Left forelimb (tissue), 1 donor: ENCODE measurements at places on chromosomes 5 and 9.

DNA sequence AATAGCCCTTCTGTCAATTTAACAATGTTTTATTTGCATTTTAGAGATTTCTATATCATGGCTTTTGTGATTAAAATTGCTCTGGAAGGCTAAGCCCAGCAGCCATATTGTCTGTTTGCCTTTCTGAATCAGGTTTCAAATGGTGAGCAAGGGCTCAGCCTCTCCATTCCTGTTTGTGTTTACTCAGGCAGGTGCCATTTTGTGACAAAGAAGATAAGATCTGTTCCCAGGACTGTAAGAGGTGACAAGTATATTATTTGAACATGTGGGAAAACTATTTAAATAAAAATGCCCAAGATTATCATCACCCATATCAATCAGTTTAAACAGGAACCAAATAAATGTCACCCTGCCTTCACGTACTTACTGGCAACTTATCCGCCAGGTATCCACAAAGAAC, 641.3 kb upstream of the KLF4 start:
- DNase-seq, result no peak

- no peak for DNase-seq
Observed at GRCh38 chr5:135341696-135342550, 57.1 kb downstream of the MACROH2A1 start.

DNA sequence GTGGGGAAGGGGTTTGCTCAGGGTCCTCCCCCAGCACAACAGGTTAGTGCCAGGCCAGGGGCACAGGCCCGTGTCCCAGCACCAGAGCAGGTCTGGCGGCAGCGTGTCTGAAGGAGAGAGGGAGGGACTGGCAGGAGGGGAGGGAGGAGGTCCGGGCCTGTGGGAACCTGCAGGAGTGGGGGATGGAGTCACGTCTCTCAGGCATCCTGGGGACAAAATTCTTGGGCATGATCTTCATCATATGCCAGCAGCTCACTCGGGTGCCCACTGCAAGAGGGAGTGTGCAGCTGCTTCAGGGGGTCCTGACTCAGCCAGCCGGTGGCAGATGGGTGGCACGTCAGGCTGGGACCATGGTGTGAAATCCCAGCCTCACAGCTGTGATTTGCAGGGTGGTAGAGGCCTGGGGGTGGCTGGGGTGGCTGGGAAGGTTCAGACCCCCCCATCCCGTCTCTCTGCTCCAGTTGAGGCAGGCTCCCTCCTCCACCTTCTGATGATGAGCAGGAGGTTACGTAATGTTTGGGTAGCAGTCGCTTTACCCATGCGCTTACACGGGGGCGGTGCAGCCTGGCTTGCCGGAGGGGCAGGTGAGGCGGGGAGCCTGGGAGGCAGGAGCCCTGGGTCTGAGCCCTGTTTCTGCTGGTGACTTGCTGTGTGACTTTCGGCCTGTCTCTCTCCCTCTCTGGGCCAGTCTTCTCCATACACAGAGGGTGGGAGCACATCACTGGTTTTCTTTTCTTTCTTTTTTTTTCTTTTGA, 40.5 kb downstream of the NCS1 start:
- DNase-seq, result no peak

DNA sequence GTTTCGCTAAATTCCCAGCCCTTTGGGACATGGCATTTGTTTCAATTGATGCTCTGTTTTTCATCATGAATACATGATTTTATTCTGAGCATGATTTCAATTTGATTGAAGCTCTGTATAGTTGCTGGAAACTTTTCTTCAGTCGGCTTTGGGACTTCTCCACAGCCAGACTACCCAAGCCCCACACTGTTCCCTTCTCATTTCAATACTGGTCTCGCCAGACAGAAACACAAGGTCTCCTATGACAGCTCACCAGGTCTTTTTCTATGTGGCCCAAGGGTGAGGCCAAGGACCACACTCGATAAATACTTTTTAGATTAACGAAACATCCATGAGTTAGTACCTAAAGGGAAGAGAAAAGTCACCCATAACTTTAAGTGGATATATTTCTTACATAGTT, 132.2 kb downstream of the ARL15 start:
- DNase-seq, result no peak

DNA sequence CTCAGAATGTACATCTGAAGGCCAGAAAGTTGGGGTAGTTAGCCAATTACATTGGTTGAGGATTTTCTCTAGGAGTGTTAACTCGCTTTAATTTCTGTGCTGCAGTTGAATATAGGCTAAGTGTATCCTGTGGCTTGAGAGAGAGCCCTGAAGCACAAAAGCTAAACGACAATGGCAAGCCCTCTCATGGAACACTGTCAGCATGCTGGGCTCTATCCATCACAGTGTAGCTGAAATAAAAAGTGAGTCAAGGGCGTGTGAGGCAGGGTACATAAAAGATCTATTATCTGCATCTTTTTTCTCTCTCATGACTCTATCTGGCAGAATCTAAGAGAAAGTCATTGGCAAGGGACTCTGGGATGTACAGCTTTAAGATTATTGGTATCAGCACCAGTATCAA, 254.2 kb upstream of the GRIA1 start:
- DNase-seq, result no peak

GRCh38 chr9:1978941-1979340, 36.2 kb upstream of the SMARCA2 start:
- DNase-seq, result no peak

DNA sequence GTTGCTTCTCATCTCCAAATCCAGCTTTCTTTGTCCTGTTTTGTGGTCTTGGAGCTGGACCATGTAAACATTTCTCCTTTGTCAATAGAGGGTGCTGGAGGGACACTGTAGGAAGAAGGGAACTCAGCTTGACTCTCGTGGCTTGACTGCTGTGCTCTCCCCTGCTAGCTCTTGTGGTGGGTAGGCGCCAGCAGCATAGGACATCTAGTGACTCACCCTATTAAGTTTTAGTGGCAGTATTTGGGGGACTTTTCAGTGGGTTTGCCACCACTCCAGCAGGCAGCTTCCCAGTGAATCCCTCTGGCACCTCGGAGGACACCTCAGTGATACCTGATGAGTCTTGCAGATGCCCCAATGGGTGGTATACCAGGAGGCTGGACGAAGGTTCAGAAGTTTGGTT, 97.8 kb downstream of the TSSK1B start:
- no peak for DNase-seq

DNA sequence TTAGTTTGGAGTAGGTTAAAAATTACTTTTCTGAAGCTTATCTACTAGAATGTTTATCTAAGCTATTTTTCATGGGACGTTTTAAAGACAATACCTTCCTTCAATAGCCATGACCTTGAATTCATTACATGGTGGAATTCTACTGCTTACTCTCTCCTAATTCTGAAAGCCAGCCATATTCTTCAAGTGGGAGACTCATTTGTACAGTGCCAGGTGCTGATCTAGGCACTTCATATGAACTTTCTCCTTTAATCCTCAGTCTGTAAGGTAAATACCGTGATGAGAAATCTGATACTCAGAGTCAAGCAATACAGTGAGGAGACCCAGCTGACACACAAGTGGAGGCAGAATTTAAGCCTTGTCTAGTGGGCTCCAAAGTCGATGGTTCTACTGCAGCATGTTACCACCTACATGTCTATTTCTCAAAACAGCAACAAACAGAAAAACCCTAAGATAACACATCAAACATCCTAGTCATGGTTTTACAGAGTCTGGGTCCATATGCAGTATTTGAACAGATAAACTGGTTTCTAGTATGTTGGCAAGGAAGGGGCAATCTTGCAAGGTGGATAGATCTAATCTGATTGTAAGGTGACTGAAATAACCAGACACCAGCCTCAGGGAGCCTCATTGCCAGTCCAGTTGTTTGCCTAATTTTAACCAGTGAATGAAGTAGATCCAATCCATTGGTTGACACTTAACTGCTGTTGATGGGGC, 243.7 kb downstream of the PIK3R1 start:
- no peak for DNase-seq

GRCh38 chr5:38853753-38854470, 8.1 kb downstream of the OSMR start:
- no peak for DNase-seq

- no peak for DNase-seq
Observed at GRCh38 chr9:11902610-11903009, 790.6 kb upstream of the TYRP1 start.

- no peak for DNase-seq
Observed at GRCh38 chr9:124884376-124884775, 22.4 kb downstream of the ARPC5L start.

GRCh38 chr9:130276121-130276520, 10.6 kb downstream of the HMCN2 start:
- DNase-seq, result no peak

GRCh38 chr5:84032324-84032723, 311.7 kb upstream of the HAPLN1 start:
- no peak for DNase-seq

DNA sequence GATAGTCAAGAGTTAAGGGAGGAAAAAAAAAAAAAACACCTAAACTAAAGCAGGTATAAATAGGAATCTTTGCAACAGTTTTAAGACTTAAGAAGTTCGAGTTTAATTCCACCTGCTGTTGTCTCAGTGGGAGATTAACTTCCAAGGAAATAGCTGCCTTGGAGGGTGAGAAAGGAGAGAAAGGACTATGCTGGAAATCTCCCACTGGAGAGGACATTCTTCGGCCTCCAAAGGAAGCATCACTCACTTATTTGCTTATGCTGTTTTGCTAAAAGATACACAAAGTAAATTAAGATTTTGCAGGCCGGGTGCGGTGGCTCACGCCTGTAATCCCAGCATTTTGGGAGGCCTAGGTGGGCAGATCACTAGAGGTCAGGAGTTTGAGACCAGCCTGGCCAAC, 317.9 kb upstream of the MPDZ start:
- no peak for DNase-seq

- no peak for DNase-seq
Observed at GRCh38 chr5:109823597-109823996, 133.9 kb downstream of the MAN2A1 start.

GRCh38 chr9:89438194-89438593, 59.7 kb downstream of the SEMA4D start:
- no peak for DNase-seq

DNA sequence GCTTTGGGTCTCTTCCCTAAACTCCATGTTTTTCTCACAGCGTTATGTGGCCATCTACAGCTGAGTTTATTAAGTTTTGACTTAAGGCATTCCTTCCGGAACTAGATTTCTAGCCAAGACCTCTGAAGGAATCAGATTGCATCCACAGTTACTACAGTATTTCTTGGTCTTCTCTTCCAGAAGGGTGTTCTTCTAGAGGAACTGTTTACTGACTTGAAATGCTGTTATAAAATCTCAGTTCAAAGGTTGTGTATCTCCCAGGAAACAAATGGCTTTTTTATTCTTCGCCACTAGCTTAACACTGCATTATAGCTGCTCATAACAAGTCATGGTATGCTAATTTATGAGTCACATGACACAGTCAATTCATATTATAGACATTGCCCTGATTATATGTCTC, 55.3 kb upstream of the RAD23B start:
- DNase-seq, result no peak

DNA sequence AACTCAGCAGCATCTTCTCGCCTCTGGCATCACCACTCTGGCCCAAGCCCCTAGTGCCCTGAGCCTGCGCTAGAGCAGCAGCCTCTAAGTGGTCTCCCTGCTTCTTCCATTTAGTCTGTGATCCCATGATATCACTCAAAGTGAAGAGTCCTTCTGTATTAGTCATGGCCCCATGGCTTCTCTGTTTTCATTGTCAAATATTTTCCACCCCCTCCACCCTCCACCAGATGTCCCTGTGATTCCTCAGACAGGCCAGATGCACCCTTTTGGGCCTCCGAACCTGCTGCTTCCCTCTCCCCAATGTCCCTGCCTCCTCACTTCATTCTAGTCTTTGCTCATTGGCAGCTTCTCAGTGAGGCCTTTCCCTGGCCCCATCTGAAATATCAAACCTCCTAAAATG, 299.2 kb downstream of the SPOCK1 start:
- DNase-seq, result no peak

GRCh38 chr5:139131465-139131864, 66.7 kb downstream of the SIL1 start:
- DNase-seq, result no peak

DNA sequence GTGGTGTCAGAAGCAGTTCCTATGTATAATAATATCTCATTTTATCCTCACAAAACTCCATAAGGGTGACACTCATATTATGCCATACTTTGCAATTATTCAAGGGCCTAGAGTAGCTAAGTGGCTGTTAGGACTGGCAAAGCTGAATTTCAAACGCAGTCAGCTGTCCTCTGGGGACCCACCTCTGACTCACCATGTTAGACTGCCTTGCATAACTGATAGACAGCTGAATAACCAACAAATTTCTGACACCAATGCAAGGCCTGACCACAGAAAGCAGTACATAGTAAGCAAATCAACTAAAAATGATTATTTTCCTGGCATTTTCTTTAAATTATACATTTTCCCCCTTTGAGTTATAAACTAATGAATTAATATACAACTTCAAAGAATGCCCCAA, 251.6 kb upstream of the PTGER4 start:
- no peak for DNase-seq

DNA sequence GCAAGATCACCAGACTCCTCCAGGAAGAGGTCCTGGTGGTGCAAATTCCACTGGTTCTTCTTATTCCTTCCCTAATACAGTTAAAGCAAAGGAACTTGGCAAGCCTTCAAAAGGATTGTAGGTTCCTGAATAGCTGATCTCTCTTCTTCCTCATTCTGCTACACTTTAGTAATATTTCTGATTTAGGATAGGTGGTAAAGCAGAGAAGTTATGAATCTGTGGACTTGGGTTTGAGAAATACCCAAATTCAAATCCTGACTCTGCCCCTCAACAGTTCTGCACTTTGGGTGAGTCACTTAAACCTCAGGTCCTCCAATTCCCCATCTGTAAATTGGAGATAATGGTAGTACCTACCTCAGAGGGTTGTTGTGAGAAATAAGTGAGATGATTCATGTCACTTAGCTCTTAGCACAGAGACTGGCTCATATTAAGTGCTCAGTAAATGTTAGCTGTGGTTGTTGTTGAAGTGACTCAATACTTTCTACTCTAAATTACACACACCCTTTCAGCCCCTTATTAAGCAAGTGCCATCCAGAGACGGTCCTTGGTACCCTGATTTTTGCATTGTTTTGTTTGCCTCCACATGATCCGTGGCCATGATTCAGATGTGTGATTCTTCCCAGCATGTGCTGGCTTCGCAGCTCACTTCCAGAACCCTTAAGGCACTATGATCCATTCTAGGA, 5.2 kb downstream of the SH3RF2 start:
- DNase-seq, result no peak

DNA sequence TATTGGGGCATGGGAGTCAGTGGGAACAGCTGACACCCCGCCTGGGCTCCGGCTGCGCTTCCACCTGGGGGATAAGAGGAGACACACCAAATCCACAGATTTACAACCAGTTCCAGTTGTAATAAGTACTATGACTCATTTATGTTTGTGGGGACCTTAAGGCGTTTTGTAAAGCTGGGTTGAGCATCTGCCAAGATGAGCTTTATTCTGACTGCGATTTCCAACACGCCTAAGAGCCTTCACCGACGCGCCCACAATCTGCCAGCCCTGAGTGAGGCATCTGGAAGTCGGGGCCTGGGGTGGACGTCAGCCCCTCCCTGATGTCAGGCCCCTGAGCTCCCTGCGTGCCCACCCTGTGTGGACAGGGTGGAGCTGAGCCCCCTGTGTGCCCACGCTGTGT, 14.3 kb upstream of the LHX3 start:
- DNase-seq, result no peak
